Anterior cingulate cortex (tissue), 58 donors: ENCODE measurements at places on chromosomes 6 and 20.
A peak's percentile ranks its signal among the peaks of the same experiment; 100 is the strongest.

DNA sequence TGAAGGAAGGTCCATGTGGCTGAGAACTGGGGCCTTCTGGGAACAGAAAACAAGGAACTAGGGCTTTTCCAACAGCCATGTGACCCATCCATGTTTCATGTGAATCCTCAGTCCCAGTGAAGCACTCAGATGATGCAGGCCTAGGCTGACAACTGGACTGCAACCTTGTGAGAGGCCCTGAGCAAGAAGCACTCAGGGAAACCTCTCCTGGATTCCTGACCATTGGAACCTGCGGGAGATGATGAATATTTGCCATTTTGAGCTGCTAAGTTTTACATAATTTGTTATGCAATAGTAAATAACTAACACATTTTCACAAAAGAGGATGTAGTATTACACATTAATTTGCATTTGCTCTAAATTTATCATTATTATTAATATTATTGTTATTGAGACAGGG is 38.4 kb upstream of the HLA-G start:
- DNase-seq = no peak

DNA sequence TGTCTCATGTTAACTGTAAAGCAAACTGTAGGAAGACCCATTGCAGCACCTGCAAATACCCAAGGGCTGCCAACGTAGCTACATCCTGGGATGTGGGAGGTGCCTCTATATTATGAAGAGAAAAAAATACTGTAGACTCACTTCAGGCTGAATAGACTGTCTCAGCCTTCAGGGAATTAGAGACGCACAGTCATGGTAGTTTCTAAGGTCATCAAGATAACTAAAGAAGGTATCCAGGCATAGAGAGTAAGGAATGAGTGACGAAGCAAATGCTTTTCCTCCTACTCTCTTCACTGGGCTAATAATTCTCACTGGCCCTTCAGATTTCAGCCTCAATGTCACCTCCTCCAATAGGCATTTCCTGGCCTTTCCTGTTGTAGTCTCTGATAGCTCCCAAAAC is 121.6 kb upstream of the ECI2 start:
- no peak for DNase-seq

- DNase-seq = no peak
Measured at GRCh38 chr20:8568075-8568474, 436.0 kb downstream of the PLCB1 start.

DNA sequence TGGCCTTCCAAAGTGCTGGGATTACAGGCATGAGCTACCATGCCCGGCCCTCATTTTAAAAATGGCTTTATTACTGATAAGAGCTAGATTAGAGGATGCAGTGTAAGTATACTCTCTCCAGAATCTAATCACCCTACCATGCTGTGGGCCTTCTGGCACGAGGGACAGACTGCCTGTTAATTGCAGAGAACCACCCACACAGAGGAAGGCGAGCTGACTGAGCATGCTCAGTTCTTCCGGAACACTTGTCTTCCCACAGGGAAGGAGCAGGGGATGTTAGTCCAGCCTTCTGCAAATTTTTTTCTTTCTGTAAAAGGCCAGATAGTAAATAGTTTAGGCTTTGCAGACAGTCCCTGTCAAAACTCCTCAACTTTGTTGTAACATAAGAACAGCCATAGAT is 48.9 kb downstream of the ALDH5A1 start:
- peak; percentile 65 for DNase-seq

DNA sequence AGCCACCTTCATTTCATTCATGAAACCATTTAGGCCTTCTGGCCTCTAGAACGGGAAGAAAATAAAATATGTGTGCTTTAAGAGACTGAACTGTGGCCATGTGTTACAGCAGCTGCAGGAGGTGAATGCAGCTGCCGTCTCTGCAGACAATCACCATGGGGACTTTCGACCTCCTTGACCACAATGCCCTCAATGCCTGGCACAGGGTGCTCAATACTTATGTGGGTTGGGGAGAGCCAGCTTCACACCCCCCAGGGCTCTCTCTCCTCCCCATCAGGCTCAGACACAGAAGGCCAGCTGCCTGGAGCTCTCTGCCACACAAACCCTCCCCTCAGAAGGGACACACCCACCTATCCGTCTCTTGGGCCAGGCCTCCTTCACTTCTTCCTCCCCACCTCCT is 43.5 kb downstream of the ANKRD60 start:
- DNase-seq = no peak

DNA sequence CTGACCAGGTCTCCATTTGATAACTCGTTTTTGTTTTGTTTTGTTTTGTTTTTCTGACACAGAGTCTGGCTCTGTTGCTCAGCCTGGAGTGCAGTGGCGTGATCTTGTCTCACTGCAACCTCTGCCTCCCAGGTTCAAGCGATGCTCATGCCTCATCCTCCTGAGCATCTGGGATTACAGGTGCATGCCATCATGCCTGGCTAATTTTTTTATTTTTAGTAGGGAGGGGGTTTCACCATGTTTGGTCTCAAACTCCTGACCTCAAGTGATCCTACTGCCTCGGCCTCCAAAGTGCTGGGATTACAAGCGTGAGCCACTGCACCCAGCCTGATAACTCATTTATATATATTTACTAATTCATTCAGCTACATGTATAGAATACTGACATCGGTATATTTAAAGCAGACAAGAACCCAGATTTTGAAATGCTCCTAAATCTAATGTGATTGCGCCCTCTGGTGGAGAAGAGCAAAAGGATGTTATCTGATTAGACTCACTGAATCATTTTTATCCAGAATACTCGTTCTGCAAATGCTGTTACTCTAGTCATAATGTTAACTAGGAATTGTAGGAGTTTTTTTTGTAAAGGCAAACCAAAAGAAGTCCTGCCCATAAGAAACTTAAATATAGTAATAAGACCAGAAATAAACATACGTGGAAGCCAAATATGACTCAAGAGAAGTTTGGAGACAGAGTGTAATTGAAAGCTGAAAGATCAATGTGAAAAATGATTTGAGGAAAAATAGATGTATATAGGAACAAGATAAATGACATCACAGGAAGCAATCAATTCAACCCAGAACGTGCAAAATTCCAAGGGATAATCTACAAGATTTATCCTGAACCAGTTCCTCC is 5.3 kb upstream of the COL12A1 start:
- no peak for DNase-seq

- no peak for DNase-seq
Measured at GRCh38 chr6:140078561-140079125, 704.2 kb upstream of the CITED2 start.

DNA sequence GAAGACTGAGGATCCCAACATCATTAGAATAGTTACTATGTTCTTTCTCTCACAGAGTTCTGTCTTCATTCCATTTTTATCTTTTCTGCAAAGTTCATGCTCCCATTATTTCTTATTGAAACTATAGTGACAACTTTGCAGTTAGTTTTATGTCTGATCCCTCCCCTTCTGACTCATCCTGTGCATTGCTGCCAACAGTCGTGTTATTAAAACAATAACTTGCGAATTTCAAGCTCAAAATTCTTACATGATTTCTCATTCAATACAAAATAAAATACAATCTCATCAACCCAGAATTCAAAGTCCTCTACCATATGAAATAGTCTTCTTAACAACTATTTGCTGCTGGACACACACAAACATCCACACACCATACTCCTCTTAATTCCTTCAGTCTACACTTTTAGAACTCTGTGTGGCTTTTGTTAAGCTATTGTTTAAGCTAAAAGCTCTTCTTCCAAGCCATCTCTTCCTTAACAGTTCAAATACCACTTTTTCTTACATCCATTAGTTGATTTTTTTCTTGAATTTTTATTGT is 261.4 kb upstream of the IRAK1BP1 start:
- DNase-seq = no peak

DNA sequence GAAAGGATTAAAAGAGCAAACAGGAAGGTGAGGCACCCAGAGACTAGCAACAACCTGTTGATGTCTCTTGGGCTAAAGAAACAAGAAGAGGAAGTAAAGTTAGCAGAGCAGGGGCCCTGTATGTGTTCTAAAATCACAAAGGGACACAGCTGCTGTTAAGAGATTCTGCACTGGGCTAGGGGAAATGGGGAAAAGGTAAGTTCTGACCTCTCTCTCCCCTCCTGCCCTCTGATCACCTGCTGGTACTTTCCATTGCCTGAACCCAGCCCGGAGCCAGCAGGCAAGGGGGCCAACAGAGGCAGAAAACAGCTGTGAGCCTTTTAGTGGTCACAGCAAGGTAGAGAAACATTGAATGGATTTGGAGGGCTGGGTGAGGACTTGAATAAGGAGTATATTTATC is 13.5 kb upstream of the CNR1 start:
- DNase-seq = no peak

GRCh38 chr6:40535110-40535818 is 51.9 kb downstream of the LRFN2 start:
- DNase-seq = no peak

GRCh38 chr20:45322952-45323383 is 14.9 kb upstream of the MATN4 start:
- DNase-seq = peak; percentile 17
